Stimulated activated CD4-positive, alpha-beta T cell treated with anti-CD3 and anti-CD28 coated beads, Interleukin-1b, Interleukin-23, amount 100 ng/mL, for 4 hours (primary cell): ENCODE measurements at places on chromosomes 2 and 18.

DNA sequence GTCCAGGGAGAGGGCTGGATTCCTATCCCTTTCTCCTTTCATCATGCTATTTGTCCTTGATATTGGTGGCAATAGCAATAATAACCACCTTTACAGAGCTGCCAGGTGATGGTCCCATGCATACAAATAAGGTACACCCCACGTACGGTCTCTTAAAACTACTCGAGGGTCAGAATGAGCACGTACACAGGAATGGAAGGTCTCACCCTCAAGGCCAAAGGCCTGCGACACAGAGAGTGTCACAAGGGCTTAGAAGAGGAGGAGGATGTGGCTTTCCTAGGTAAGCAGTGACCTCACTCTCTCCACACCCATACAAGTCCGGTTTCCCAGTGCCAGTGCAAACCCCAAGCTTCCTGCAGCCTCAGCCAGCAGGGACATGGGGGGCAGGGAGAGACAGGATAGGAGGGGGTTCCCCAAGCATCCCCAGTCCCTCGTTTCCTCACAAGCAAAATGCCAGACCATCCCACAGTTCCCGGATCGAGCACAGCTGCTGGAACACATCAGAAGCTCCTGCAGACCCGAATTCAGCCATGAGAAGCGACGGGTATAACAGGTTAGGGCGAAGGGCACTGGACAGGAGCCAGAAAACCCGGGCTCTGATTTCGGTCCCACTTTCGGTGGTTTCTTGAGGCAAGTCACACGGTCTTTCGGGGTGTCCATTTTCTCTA, 49.2 kb downstream of the PLB1 start:
- no peak for DNase-seq

DNA sequence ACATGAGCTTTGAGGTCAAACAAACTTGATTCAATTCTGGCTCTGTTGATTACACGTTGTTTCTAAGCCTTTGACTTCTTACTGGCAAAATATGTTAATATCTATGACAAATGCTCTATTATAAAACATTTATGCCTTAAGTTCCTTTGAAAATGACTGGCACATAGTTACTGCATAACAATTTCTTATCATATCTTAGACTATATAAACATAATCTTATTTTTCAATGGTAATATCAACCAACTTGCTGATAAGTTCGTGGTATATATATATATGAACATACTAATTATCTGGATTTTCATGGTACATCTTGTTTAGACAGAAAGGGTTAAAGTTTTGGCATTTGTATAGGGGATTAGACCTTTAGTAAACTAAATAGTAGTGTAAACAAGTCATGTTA, 645.6 kb upstream of the ZNF804A start:
- DNase-seq, result no peak

- no peak for DNase-seq
Measured at GRCh38 chr2:69166812-69167468, 154.0 kb downstream of the ANTXR1 start.

DNA sequence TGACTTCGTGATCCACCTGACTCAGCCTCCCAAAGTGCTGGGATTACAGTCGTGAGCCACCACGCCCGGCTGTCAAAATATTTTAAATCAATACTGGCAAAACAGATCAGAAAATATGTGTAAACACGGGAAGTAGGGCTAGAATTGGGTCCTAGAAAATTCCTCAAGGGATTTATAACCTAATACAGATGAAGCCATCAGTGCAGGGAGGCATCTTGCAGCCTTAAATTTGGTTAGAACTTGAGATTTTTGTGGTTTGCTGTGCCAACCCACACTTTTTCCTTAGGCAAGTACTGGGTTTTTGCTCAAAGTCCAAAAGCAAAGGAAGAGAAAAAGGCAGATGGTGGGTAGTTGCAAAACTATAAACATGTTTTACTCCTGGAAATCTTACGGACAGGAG, 33.7 kb upstream of the NFE2L2 start:
- no peak for DNase-seq

DNA sequence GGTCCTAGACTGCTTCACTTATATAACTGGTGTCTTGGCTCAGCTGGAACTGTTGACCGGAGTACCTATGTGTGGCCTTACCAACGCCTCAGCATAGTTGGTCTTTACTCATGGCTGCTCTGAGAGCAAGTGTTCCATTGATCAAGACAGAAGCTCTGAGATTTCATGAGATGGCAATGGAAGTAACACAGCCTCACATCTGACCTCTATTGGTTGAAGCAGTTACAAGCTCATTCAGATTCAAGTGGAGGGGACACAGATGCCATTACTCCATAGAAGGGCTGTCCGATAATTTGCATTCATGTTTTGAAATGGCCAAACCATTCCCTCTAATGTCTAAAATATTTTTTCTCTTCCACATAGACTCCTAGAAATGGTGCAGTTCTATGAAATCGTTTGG, 46.4 kb upstream of the STK39 start:
- no peak for DNase-seq

GRCh38 chr18:23966909-23967308, 47.6 kb upstream of the TTC39C start:
- DNase-seq, result no peak

DNA sequence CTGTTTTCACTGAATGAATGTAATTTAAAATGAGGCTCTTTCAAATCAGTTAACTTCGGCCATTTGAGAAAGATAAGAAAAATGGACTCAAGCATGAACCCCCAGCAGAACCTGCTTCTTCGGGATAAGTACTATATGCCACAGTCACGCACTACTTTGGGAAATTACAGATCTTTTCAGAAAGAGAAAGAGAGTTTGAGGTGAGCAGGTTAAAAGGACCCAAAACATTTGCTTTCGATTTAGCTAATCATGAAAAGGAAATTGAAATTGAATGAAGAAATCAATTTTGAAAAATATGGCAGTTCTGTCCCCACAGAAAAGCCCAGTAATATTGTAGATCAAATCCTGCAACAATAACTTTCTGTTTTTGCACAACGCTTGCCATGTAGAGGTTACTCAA, 156.9 kb downstream of the GRB14 start:
- no peak for DNase-seq

DNA sequence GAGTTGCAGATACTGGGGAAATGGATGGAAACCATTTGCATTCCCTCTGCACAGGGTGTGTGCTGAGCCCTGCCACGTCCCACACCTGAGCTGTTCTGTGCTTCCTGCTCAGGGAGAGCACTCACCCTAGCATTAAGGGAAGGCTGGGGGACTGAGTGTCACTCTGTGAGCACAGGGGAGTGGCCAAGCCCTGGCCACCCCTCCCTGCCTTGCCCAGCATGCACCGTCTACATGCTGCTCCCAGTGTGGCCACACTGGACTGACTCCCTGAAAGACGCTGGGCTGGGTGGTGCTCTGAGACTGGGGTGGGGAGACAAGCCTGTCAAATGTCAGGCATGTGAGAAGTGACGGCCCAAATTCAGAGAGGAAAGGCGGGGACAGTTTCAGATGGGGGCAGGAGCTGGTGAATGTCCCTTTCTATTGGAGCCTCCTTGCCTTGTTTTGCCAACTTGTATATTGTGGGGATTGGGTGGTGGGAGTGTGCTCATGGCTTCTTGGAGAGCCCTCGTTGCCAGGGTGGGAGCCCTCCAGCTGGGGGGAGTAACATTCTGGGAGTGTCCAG, 298.4 kb upstream of the HS6ST1 start:
- no peak for DNase-seq
